Kidney capillary endothelial cell (primary cell): ENCODE measurements at places on chromosomes 5 and 9.
A peak's percentile ranks its signal among the peaks of the same experiment; 100 is the strongest.

DNA sequence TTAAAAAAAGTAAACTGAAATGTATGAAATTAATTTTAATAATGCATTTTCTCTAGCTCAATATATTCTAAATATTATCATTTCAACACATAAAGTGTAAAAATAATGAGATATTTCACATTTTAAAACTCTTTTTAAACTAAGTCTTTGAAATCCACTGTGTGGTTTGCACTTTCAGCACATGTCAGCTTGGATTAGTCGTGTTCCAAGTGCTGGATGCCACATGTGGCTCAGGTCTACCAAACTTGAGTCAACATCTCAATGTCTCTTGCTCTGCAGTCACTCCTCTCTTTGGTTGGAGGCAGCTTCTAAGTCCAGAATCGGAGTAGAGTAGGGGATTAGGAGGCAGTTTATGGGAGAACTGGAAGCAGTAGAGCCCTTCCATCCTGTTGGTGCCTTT is 173.7 kb upstream of the ANKRD55 start:
- no peak for DNase-seq

GRCh38 chr5:28216939-28217360 is 1178.6 kb upstream of the CDH9 start:
- no peak for DNase-seq

GRCh38 chr9:87707805-87708506 is 18.0 kb upstream of the CTSL start:
- DNase-seq: no peak

GRCh38 chr5:42321785-42322184 is 101.5 kb upstream of the GHR start:
- DNase-seq: no peak

DNA sequence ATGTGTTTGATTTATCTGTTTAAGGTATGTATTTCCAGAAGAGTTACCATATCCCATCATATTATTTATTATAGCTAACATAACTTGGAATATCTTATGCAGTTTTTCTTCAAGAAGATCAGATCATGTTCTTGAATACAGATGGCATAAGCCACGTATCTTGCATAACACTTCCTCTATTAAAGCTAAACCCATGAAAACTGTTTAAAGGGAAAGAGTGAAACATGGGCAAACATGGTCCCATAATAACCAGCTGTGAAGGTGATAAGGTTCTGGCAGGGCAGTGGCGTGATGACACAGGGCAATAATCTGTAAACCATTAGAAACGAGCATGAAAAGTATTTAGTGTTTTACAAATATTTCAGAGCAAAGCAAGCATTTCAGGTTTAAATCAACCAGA is 34.2 kb downstream of the EFNA5 start:
- no peak for DNase-seq

GRCh38 chr9:134800791-134801339 is 79.7 kb upstream of the FCN2 start:
- DNase-seq: no peak

- no peak for DNase-seq
Measured at GRCh38 chr9:6186691-6187090, 28.9 kb upstream of the IL33 start.

GRCh38 chr5:131264451-131265099 is 722 bp downstream of the CDC42SE2 start:
- DNase-seq: peak; percentile 21

- no peak for DNase-seq
Measured at GRCh38 chr5:132816554-132816953, 3.5 kb downstream of the SOWAHA start.

DNA sequence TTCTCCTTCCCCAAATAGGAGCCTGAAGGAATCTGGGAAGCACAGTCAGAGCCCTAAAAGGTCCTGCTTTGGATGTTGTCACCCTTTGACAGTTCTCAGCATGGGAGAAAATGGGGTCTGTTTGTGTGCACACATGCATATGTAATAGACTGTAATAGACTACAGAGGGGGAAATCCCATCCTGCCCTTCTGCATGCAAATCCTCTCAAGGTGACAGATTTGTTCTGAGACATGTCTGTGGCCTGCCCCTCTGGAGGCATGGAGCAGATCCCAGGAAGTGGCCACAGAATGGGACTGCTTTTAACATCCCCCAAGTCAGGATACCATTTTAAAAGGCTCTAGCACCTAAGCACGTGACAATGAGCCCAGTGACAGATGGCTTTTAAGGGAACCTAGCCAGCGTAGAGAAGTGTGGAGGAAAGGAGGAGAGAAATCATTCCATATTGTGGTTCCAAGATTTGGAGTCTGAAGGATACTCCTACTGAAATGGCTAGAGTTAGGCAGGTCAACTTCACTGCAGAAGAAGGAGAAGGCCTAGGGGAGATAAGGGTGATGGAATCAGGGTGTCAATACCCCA is 483.5 kb downstream of the SPOCK1 start:
- no peak for DNase-seq

- no peak for DNase-seq
Measured at GRCh38 chr5:181008136-181008535, 19.5 kb downstream of the BTNL3 start.

DNA sequence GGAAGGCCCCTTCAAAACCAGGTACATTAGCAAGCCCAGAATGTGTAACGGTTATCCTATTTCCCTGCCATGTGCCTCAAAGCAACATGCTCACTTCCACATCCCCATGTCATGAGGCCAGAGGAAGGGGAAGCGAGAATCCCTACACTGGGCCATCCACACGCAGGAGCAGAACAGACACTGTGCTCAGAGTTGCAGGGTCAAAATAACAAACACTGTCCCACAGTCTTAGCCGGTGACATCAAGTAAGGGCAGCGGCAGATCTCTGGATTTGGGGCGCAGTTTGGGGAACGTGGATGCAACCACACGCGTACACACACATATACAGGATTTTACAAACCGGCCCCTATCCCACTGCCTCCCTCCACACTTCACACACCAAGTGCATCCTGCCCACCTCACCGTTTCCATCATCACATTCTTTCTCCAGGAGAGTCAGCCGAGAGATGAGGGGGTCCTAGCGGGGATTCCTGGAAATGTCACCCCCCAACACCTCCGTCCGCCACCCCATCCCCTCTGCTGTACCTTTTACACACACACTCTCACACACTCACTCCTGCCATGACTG is 776 bp downstream of the APBA1 start:
- DNase-seq: peak; percentile 8

GRCh38 chr9:107079589-107079988 is 203.5 kb upstream of the RAD23B start:
- no peak for DNase-seq

- DNase-seq: no peak
Measured at GRCh38 chr5:139132515-139132914, 65.7 kb downstream of the SIL1 start.
